RKO (cell line): ENCODE measurements at places on chromosomes 11 and 22.

DNA sequence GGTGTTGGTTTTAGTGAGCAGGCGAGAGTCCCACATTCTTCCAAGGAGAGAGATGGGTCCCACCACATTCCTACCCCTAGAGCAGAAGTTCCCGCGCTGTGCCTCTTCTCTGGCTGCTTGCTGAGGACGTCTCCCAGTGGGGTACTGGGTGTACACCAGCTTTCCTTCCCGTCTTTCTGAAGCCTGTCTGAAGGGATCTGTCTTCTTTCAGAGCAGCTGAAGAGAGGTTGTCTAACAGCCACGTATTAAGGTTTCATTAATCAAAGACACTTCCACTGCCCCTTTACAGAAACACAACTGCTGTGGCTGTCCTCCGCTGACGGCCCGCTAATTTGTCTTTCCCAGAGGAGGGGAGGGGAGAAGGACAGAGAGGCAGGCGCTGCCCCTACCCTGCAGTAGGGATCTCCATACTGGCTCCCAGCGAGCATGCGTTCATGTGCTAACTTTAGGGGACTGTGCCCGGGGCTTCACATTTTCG, 56.0 kb downstream of the ZBTB16 start:
- DNase-seq: no peak

- DNase-seq: no peak
Measured at GRCh38 chr22:44983878-44984482, 25.8 kb downstream of the PHF21B start.

GRCh38 chr11:7612661-7613393, 60.5 kb downstream of the CYB5R2 start:
- no peak for DNase-seq

DNA sequence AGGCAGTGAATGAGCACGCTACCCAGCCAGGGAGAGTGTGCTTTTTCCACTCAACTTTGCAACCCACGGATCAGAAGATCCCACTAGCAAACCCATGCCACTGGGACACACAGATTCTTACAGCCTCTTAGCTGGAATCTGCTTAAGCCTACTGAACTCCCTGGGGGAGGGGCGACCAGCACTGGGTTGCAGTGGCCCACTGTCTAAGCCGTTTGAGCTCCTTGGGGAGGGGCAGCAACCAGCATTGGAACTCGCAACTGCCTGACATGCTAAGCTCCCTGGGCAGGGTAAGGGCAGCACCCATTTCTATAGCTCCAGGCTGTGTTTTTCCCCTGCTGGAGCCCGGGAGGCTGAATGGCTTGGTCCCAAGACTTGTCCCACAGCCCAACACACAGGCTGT, 99.6 kb downstream of the FAM168A start:
- no peak for DNase-seq

GRCh38 chr22:20602609-20603164, 95.3 kb downstream of the MED15 start:
- no peak for DNase-seq

- DNase-seq: no peak
Measured at GRCh38 chr11:10648871-10649270, 44.7 kb downstream of the IRAG1 start.

DNA sequence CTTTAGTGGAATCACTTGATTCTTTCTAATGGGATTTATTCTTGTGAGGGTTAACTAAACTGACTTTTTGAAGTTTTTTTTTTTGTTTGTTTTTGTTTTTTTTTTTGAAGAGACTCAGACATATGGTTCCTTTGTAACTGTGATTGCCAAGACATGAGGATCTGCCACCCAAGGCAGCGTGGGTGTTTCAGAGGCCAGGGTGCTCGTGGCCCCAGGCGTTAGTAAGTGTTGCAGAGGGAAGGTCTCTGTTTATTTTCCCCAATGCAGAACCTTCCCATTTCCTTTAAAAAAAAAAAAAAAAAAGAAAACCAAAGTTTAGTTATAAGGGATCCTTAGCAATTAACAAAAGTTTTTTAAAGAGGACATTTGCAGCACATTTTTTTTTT, 94.8 kb downstream of the CTTN start:
- DNase-seq: no peak

DNA sequence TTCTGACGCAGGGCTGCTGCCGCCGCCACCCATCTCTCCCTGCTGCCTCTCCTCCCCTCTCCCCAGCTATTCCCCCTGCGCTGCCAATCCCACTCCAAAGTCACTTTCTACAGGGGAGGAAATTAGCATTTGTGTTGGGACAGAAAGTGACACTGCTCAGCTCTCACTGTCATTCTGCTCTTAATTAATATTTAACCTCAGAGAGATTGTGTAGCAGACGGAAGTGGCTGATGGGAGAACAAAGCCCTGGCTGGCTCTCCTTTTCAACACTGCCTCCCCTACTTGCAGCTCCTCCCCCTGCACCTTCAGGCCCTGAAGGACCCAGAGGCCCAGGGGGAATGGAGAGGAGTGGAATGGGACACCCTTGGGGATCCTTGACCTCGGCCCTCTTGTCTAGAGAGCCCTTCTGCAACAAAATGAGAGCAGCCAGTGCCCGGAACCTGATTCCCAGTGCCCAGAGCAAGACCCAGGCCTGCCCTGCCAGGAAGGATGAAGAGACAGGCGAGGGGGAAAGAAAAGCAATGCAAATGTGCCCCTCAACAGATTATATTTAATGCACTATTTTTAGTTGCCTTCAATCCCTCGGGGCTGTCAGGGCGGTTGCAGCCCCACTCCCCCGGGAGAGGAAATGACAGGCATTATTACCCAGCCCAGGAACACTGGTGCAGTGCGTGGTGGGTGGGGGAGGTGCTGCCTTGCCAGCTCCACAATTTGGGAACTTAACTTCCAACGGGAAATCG, 14.6 kb upstream of the NRGN start:
- no peak for DNase-seq

DNA sequence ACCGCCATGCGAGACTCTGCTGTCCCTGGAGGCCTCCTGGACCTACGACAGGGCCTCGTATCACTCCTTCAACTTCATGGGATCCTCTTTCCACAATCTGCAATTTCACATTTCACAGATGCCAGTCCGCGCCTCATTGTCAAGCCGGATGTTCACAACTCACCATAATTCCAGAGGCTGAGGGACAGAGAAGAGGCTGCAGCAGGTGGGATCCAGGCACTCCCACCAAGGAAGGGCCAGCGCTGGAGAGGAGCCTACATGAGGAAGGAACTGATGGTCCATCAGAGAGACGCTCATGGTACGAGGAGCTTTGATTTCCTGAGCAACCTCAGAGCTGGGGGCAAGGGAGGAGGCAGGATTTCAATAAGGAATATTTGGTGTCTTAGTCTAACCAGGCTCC, 495.0 kb downstream of the BRD1 start:
- no peak for DNase-seq

- DNase-seq: no peak
Measured at GRCh38 chr22:36536717-36537116, 7.8 kb upstream of the EIF3D start.

DNA sequence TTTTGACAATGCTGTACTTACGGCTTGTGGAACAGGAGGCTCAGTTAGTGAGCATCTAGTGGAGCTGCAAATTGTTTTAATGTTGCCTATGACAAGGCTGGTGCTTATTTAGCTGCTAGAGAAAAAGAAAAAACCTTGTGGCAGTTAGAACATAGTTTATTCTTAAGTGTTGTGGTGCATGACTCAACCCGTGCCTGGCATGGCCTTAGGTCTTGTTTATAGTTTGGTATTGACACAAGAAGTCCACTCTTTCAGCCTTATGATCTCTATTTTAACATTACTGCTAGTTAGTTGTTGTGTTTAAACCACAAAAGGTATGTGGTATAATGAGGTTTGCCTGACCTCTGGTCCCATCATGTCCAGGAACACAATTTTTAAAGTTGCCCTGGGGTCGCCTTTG, 744.6 kb downstream of the FAM181B start:
- DNase-seq: no peak

DNA sequence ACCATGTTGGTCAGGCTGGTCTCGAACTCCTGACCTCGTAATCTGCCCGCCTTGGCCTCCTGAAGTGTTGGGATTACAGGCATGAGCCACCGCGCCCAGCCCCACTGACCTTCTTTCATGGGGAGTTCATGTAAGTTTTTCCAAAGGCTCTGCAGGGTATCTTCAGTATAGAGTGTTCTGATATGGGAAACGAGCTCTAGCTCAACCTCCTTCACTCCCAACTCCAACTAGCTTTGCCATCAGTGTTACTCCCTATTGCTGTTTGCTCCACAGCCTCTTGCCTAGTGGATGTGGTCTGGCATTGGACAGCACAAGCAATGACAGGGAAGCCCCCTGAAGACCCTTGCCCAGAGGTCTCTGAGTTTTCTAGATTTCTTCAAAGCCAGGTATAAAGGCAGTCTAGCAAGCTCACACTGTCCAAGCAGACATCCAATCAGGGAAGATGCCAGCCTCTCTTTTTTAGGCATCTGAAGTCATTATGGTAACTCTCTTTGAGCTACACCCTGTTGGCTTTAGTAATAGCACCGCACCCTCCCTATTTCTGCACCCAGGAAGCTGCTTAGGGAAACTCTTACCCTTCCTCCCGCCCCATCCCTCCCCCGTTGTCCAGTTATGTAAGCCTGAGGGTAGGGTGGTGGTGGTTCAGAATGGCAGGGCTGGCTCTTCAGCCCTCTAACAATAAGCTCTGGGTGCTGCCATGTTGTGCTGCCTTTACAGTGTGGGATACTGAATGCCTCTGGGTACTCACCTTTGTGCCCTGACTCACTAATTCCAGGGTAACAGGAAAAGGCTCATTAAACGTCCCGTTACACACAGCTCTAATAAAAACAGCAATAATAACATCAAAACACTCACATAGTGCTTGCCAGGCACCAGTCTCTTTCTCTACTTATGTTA, 41.4 kb upstream of the CLDN5 start:
- no peak for DNase-seq

GRCh38 chr11:914747-915501, 4.3 kb upstream of the CHID1 start:
- no peak for DNase-seq

DNA sequence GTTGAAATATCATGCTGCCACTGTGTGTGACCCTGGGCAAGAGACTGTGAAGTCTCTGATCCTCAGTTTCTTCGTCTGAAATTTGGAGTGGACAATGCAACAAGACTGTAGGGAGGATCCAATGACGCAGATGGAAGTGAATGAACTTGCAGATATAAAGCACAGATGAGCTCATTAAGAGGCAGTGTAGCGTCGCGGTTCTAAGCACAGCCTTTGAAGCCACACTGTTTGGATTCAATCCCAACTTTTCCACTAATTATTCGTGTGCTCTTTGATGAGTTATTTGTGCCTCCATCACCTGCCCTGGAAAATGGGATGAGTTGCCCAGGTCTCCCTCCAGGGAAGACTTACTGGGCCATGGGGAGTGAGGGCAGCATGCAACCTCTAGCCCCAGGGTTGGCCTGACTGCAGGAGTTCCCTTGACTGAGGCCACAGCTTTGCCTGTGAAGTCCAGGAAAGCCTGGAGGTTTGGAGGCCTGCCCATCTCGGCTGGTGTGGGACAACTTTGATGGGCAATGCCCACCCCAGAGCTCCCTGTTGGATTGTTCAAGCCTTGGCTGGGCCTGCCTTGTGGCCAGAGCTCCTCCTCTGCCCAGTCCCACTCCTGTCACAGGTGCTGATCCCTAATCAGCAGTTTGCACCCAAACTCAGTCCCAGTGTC, 266.0 kb upstream of the B3GAT1 start:
- DNase-seq: no peak

DNA sequence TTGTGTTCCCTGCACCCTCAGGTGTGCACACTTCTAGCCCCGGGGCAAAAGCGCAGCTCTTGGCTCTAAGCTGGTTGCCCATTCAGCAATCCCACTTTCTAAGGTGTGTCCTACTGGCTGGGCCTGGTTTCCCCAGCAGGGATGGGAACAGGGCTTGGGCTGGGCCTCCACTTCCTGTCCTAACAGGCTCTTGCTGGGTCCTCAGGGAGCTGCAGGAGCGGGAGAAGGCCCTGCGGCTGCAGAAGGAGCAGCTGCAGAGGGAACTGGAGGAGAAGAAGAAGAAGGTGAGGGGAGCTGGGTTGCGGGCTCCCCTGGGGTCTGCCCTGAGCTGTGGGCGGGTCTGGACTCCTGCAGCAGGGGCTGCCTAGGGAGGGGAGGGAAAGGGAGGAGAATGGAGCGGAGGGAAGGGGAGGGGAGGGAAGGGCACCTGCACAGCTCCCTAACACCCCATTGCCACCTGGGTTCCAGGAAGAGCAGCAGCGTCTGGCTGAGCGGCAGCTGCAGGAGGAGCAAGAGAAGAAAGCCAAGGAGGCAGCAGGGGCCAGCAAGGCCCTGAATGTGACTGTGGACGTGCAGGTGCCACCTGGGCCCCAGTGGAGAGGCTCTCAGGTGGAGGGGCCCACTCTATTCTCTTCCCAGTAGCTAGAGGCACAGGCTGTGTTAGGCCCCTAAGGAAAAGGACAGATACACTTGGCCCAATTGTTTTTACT, 24.6 kb downstream of the INCENP start:
- no peak for DNase-seq

DNA sequence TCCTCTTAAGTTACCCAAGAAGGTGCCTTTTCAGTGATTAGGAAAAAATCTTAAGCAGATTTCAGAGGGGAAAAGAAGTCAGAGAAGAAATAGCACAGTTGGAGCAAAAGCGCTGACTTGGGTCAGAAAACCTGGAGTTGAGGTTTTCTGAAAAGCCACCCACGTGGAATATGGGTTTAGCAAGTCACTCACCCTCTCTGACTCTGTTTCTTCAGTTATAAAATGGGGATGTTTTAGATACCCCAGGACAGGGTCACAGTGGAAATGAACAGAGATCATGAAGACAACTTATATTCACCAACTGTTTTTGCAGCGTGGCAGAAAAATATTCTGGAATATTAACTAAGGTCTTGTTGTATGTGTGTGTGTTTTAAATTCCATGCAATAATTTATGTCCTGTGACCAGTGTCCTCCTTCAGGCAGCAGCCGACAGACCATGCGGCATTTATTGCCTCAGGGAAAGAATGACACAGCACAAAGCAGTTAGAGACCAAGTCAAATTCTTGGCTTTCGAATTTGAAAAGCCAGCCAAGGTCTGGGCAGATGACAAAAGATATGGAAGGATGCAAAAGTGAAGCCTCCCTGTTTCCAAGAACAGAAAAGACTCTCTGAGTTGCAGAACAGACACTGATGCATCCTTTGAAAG, 119.9 kb downstream of the MIAT start:
- no peak for DNase-seq

DNA sequence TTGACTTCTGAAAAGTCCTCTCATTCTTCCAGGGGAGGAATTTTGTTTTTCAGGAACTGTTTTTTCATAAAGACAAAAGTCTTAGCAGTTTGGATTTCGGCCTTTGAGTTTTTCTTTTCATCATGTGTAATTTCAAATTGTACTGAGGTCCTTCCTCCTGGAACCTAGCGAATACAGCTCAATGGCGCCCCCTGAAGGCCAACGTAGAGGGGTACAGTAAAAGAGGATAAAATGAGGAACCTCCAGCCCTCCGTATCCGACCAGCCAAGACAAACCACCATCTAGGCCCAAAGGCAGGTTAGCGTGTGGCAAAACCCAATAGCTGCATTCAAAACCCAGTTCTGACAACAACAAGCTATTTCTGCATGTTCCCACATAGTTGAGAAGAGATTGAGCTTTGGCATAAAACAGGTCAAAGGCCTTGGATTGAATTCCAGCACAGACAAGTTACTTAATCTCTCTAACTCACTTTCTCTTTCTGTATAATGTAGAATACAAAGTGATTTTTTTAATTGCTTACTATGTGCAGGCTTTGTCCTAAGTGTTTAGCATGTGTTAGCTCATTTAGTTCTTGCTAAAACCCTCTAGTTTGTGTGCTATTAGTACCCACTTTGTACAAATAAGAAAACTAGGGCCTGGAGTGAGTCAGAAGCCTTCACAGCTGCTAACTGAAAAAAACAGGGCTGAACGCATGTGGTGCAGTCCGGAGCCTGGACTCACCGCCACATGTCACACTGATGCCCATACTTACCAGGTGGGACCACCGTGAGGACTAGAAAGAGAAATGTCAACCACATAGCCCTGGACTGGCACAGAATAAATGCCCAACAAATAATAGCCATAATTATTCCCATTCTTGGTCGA, 43.2 kb upstream of the ETS1 start:
- peak; percentile 76 for DNase-seq
